Pulmonary artery endothelial cell (primary cell): ENCODE measurements at places on chromosomes 16 and 17. TPM values are rescaled to one million over a fixed set of nuclear protein-coding genes. Genes with fewer than 3 reads are reported as not detected.

DNA sequence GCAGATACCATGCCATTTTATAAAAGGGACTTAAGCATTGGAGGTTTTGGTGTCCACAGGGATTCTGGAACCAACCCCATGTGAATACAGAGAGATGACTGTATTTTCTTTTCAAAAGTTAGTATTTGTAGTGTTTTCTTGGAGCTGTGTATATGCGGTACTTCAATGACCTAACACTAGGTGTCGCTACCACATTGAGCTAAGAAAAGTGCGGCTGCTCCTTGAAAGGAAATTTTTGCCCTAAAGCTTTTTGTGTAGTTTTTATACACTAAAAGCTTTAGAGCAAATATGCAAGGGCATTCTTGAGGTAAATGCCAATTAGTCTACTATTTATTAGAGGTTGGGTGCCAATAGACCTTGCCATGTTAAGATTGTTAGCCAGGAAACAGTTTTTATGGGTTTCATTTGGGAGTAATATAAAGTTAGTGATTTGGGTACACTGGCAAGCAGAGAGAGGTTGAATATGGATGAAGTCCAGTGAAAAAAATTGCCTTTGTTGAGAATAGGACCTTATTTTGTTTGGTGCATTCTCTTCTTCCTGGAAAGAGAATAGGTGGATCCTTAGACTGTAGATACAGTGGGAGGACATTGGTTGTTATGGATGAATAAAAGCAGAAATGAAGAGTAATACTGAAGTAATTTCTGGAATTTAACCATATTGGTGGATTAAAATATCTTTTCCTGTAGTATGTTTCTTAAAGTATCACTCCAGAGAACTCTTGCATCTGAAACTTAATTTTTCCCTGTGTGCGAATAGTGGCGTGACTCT lies 43.3 kb downstream of the BCAS3 start:
- DNase-seq, result peak; percentile 35

Gene CD300H
- total RNA-seq, result not detected in 2 replicates

DNA sequence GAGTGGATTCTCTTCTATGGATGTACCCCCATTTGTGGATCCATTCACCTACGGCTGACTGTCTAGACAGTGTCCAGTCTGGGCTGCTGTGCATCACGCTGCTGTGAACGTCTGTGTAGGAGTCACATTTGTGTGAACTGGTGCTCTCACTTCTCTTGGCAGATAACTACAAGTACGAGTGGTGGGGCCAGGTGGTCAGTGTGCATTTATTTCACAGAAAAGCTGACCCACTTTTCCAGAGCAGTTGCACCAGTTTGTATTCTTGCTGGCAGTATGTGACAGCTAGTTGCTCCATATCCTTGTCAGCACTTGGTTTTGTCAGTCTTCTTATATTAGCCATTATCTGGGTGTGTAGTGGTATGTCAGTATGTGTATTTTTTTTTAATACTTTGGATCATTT lies 28.4 kb downstream of the FOXK2 start:
- DNase-seq, result no peak

DNA sequence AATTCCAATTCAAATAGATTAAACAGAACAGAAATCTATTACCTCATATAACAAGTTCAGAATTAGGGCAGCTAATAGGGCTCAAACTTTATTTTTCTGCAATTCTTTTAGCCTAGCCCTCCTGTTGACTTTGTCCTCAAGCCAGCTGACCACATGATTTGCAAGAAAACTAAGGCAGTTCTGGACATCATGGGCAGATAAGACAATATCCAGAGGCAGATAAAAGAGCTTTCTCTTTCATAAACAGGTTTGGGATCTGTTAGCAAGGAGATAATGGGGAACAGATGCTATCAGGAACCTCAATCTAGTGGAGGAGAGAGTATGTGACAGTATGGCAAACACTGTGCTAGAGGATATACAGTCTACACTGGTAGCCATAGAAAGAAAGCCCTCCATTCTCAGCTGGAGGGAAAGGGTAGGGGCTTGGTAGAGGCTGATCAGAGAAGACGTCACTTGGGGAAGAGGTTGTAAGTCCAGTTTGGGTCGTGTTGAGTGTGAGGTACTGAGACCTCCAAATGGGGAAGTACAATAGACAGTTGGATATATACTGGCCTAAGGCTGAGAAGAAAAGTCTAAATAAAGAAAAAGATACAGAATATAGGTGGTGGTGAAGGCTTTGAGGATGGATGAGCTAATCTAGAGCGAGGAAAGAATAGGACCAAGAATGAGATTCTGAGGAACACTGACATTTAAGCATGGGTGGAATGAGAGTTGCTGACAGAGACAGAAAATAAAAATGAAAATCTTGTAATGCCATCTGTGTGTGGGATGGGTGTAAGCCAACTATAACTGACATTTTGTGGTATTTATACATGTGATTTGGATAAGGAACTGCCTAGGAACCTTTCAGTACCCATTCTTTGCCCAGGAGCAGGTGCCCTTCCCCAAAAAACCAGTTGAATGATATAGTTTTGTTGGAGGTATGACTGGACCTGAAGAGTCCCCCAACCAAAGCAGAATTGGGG lies 67.4 kb downstream of the CYB561 start:
- DNase-seq, result no peak

Gene CTRB1
- not detected in 2 replicates for total RNA-seq

- no peak for DNase-seq
These were observed 11.5 kb downstream of the CACNA1H start for GRCh38 chr16:1164382-1164781.
